ENCODE measurements at places on chromosomes 12 and 14. TPM values are rescaled to one million over a fixed set of nuclear protein-coding genes. Genes with fewer than 3 reads are reported as not detected.
A peak's percentile ranks its signal among the peaks of the same experiment; 100 is the strongest.

- no peak for DNase-seq
Observed at GRCh38 chr12:54055552-54055951, 1.9 kb downstream of the HOXC4 start.

DNA sequence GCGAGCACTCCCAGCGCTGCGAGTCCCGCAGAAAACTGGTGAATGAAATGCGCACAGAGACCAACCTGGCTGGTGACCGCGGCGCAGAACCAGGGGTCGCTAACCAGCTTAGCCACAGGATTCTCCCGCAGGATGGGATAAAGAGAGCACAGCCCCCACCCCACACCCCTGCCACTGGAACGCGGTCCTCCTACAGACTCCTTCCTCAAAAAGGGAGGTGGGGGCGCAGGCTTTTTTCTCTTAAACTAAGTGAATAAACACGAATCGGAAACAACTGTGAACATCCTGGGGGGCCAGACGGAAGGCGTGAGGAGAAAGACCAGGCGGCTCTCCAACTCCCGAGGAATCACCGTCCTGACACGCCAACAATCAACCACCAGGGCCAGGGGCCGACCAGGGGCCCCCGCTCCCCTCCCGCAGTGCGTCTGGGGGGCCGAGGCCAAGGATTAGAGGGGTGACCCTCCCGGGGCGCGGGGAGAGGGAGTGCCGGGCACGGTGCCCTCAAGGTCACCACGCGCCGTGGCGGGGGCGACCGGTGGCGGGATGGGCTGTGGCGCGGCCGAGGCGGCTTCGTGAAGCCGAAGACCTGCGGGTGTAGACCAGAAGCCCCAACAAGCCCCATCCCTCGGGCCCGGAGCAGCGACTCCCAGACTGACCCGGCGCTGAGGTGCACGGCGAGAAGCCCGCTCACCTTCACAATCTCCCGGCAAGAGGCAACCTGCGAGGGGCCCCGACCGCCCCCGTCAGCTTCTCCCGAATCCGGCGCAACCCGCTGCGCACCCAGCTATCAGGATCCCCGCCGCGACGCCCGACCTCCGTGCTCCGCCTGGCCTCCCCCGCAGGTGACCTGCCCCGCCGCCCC lies 704 bp downstream of the ATP2B1 start:
- peak; percentile 89 for DNase-seq

DNA sequence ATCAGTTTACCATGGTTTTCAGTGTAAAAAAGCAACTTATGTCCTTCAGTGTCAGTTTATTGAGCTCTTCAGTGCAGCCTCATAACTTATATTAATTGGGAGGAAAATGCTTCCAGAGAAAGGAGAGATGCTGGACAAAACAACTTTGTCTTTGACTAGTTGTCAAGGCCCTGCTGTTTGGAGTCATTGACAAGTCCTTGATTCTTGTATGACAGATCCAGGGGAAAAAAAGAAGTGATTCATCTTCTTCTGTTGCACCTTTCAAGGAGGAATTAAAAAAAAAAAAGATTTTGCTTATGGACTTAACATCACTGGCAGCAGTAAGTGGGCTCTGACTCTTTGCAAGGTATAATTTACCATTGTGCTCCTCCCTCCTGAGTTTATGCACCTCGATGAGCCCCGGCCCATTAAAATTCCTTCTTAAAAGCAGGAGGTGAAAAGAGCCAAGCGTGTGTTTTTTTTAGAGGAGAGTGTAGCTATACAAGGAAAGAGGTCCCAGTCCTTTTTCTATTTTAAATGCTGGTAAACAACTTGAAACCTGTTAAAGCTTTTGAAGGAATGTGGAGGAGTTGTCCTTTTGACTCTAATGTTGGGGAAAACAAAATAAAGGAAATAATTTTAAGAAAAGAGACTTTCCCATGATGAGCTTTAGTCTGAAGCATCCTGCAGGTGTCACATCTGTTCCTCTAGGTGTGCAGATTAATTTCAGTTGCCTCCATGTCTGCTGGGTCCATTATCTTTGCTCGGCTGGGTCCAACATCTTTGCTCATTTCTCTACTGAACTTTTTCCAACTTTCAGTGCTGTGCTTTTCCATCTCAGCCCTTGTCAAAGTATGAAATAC lies 431.6 kb downstream of the RAD51B start:
- DNase-seq, result no peak

DNA sequence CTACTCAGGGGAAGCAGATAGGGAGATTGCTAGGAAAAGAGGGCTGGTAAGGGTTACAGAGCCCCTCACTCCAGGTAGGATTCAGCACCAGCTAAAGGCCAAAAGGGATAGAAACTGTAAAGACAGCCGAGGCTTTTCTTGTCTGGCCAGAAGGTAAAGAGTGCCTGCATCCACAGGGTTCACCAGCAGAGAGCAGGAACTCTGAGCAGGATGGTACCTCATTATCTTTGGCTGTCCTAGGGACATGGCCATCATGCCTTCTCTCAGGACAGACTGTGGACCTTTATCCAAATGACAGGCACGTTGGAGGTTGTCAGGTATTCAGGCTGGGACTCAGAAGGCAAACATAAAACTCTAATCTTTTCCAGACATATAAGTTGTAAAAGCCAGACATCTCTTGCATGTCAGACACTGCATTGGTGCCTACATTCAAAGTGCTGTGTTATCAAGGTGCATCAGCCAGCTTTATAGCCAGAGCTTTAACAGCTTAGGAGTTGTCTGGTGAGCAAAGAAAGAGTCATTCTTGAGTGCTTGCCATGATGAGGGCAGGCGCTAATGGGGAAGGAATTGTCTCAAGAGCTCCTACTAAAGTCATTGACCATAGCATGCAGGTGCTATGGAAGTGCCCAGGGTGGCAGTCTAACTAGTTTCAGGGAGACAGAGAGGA lies 89.5 kb downstream of the PELI2 start:
- no peak for DNase-seq

CACNB3 gene
- total RNA-seq, result 57.5 TPM

SLC24A4 gene
- 0.37 TPM for total RNA-seq

IGF1 gene
- total RNA-seq, result 0.64 TPM

Data from chondrocyte (in vitro differentiated cells).